ENCODE measurements at places on chromosomes 1 and 21.
A peak's percentile ranks its signal among the peaks of the same experiment; 100 is the strongest.

DNA sequence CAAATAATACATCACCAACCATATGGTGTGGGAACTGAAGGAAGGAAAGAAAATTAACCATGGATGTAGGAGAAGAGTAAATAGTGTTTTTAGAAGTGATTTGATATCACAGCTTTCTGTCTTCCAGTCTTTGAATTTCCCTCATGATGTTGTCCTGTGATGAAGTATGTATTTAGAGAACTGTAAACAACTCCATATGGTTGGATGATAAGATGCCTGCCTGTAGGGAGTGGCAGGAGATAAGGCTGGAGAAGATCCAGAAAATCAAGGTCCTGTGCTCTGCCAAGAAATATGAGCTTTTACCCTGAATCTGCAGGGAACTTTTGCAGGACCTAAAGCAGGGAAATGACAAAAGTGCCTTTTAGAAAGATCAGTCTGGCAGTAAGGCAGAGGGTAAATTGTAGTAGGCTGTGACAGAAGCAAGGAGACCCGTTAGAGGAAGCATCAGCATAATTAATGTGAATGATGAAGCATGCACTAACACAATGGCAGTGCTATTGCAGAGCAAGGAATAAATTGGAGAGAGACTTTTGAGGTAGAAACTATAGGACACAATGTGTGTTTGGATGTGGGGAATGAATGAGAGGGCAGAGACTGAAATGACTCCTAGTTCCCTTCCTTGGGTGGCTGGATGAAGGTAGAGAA is 21.9 kb downstream of the CEPT1 start:
- no peak for DNase-seq

DNA sequence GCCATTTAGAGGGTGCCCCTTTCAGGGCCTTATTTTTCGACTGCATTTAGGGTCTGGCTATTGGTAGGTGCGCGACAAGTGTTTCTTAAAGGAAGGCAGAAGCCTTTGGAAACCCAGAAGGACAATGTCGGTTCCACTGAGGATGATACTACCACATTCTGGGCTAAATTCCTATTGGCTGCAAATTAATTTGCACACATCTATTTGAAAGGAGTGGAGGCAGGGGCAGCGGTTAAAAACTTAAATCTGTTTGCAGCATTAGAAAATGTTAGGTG is 1.1 kb downstream of the PATJ start:
- no peak for DNase-seq

DNA sequence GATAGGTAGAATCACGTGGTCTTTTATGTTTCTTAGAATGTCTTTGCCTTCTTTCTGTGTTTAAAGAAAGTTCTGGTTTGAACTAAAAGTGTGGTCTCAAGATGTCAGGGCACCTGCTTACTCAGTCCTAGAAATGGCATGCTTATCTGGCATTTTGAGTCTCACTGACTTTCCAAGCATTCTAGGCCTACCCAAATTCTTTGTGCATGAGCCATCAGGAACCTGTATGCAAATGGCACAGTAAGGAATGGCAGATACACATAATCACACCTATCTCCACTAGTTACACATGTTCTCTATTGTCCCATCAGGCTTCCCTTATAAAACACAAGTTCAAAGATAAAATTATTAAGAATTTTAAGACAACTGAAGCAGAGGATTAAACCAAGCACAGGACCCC is 29.5 kb upstream of the CLCA4 start:
- DNase-seq = no peak

- no peak for DNase-seq
Measured at GRCh38 chr1:243378669-243379068, 122.8 kb downstream of the SDCCAG8 start.

DNA sequence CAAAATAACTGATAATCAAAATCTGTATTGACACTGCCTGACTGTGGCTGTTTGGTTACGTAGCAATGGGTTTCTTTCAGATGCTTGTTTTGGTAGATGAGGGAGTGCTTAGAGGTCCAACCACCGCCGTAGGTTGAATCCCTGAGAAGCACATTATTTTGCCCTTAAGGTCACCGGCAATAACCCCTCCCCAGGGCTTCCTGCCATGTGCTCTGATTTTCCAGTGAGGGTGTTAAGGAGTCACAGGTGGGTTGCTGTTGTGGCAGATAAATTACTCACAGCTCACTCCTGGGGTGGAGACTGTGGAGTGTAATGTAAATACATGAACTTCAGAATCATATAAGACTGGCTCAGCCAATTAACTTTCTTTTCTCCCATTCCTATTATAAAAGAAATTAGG is 81.5 kb upstream of the ZP4 start:
- DNase-seq = no peak

DNA sequence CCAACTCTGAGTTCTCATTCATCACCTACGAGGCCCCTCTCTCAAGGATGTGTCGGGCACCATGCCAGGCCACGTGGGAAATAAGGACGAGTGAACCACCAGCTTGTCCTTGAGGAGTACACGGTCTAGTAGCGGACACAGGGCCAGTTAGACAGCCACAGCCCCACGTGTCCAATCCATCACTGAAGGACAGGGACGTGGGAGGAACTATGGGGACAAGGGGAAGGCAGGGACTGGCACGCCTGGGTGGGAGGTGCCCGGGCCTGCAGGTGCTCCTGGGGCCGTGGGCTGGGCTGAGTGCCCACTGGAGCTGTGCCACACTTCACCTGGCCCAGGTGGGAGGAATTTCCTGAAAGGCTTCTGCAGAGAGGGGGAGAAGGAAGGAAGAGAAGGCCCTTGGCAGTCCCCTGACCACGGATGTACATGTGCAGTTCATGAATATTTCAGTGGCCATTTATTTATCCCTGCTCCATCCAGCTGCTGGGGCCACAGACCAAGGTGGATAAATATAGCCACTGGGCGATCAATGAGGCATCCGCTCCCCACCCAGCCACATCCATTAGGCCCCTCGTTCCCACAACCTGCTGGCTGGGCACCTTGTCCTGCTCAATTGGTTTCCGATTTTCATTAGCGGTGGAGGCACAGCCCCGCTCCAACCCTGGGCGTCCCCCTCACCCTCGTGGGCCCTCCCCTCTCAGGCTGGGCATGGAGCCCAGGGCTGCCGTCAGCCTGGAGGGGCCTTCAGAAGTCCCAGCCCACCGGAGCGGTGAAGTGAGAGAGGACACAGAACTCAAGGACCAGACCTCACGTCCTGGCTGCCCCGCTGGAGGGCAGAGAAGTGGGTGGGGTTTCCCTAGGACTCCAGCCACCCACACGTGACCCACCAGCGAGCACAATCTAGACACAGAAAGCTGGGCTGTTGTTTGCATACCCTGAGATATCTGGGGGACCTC is 59.5 kb downstream of the CASZ1 start:
- DNase-seq = no peak

DNA sequence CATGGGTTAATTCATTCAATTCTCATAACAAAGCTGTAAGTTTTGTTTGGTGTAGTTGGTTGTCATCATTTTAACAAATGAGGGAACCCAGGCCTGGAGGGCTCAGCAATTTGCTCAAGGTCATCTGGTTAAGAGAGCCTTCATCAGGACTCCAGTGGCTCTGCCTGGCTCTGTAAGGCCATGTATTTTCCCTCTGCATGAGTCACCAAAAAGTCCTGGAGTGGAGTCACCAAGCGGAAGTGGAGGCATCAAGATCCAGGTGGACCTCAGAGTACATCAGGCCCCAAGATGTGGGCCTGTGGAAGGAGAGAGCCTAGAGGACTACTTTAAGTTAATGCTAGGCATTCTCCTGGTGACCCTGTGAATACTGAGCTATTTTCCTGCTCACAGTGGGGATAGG is 30.0 kb upstream of the RBM15 start:
- no peak for DNase-seq

DNA sequence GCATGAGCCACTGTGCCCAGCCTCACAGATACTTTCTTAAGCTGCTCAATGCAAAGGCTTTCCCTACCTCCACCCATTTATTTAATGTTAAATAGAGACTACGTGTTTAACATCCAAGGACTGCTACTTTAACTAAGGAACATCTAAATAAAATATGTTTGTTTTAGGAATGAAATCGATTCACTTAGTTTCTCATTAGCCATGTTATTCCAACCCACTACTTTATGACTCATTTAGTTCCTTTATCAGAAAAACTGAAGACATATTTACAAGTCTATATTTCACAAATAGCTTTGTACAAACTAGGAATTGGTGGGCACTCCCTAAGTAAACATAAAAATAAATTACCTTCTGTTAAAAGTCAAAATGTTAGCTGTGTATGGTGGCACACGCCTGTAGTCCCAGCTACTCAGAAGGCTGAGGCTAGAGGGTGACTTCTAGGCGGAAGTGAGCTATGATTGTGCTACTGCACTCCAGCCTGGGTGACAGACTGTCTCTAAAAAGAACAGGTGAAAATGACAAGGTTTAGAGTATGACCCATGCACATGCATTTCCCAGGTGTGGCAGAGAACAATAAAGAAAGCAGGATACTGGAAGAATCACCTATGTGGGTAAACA is 39.9 kb upstream of the AK4 start:
- no peak for DNase-seq

DNA sequence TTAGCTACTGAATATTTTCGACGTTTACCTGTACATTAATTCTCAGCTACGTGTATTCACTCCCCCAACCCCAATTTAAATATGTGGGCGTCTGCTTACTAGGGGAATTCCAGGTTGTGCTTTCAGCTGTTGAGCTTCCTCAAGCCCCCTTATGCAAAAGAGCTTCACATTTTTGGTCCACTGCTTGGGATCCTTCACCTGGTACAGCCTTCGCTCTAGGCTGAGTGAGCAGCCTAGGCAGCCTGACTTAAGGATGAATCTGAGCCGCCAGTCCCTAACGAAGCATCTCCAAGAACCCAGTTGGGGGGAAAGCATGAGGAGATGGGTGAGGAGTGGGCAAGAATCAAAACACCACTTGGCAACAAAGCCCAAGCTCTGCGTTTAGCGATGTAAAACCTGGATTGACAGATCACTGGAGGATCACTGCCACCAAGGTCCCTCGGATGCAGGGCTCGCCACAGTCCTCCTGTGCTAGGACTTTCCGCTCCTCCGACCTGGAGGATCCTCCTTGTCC is 674 bp downstream of the BCL10 start:
- peak; percentile 18 for DNase-seq

- no peak for DNase-seq
Measured at GRCh38 chr1:89598450-89599331, 34.2 kb upstream of the LRRC8C start.

DNA sequence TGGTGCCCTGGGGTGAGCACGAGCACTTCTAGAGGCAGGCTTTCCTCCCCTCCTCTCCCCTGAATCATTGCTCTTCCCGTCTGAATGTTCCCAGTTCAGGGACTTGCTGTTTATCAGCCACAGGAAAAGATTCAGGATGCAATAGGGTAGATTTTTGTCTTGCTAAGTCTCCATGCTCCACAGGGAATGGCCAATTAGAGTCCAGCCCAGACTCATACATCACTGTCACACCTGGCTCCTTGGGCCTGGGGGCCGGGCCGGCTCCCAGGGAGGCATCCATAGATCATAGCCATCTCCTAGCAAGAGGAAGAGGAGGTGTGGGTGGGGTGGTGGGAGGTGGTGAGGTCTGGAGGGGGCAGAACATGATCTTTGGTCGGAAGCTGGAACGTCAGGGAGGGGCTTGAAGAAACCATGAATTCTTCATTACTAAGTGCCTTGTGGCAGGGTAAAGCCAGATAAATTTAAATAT is 83.4 kb downstream of the LRRN2 start:
- no peak for DNase-seq

DNA sequence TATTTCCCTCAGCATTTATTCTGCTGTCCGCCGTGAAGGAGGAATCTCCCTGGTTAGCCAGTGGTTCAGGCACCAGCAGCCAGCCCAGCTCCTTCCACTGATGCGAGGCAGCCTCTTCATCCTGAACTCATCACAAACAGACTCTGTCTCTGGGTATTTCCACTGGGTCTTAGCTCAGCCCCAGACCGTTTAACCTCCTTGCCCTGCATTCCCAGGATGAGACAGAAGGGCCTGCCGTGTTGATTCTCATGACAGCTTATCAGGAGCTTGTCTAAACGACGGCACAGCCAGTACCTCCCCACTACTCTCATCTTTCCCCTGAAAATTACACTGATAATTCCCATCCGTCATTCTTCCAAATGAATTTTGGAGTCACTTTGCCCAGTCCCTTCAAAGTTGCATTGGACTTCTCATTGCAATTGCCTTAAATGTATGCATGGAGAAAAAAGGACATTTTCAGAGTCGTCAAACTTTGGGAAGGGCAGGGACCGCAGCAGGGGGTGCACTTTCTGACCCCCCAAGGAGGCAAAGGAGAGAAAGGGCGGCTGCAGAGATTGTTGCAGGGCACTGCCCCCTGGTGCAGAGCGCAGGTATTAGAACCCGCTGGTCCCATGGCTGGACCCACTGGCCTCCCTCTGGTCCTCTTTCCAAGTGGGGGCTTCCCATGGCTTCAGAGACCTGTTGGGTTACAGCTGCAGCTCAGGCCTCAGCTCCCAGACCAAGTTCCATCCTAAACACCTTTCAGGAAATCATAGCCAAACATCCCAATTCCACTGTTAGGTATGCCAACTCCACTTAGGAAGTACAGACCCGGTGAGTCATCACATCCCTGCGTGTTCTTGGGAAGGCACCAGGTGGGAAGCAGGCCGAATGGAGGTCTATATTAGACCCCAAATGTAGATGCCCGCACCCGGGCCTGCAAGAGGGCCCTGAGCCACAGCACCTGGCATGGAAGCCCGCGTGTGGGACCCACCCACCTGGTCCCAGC is 3.7 kb upstream of the MEGF6 start:
- no peak for DNase-seq

DNA sequence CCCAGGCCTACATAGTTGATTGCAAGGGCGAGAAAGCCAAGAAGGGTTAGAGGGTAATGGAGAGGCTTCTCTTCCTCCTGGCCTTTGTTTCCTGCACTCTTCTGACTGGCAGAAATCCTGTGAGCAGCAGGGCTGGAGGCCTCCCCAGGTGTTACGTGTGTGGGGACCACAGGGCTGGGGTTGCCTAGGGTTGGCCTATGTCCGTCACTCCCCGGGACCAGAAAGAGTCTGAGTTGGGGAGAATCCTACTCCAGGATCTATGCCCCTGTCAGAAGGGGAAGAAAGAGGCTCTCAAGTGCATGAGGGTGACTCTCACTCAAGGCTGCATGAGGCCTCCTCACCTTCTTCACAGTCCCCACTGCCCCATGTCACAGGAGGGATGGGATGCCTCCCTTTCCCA is 38.5 kb downstream of the IGFN1 start:
- no peak for DNase-seq

- no peak for DNase-seq
Measured at GRCh38 chr1:106232128-106232527, 824.3 kb upstream of the PRMT6 start.

- no peak for DNase-seq
Measured at GRCh38 chr1:78619032-78619431, 1.2 kb upstream of the IFI44L start.

GRCh38 chr21:44919913-44920693 is 596 bp downstream of the ITGB2 start:
- no peak for DNase-seq

Measured in T-helper 2 cell (primary cell).